SK-MEL-5 (cell line): ENCODE measurements at places on chromosomes 4 and X.

GRCh38 chr4:110452546-110452945, 23.4 kb upstream of the ENPEP start:
- no peak for DNase-seq

DNA sequence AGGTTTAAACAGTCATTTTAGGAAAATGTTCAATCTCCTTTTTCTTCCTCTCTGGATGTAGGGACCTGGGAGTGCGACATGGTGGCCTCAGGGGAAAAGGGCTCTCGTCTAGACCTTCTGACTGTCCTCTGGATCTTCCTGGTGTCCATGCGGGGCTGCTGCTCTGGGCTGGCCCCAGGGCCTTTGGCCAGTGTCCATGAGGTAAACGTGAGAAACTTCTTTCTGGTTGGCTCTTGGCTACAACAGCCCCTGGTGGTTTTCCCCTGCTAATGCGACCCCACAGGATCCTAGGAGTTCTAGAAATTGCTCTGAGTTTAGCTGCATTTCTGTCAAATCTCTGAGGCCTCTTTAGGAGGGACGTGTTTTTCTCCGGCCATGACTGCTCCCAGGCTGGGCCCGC, 85.7 kb downstream of the MFAP3L start:
- peak; percentile 34 for DNase-seq

DNA sequence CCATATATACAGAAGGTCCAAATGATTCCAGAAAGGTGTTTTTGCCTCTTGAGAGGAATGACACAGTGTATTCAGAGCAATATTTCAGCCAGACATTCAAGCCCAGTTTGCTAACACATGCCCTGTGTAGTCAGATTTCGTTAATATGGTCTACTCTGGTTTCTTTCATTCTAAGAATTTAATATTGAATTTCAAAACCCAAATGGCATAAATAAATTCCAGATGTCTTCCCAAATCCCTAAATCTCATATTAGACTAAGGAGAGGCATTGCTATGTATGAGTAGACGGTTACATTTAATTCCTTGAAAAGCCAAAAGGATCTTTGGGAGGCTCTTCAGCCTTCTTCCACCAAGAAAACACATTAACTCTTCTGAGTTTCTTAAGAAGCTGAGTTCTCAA, 66.3 kb upstream of the C1QTNF7 start:
- no peak for DNase-seq

DNA sequence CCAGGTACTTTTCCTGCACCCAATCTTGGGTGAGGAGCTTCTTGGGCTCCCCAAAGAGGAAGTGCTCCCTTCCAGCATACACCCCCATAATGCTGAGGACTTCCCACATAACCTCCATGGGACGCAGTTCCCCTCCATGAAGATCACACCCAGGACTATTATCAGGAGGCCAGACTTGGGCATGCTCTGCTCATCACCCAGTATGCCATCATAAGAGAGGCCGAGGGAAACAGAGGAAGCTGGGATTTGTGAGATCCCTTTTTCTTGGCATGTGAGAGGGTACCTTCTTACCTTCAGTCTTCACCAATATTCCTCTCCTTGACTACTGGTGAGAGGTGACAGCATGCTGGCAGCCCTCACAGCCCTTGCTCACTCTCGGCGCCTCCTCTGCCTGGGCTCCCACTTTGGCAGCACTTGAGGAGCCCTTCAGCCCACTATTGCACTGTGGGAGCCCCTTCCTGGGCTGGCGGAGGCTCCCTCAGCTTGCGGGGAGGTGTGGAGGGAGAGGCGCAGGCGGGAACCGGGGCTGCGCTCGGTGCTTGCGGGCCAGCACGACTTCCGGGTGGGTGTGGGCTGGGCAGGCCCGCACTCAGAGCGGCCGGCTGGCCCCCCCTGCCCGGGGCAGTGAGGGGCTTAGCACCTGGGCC, 15.7 kb upstream of the HSFX1 start:
- no peak for DNase-seq

DNA sequence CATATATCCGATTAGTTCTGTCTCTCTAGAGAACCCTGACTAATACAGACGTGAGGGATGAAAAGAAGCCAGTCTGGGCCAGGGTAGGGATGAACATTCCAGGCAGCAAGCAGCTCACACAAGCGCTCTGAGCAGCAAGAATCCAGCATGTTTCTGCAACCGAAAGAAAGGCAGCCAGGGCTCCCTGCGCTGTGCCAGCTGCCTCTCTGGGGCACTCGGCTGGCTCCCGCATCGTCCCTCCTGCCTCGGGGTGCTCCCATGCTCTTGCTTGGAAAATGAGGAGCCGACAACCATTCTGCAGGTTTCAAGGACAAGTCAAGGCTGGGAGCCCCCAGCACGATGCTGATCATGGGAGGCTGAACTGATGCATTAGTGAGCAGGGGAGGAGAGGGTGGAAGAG, 7.0 kb downstream of the JAKMIP1 start:
- no peak for DNase-seq

GRCh38 chrX:108165383-108166111, 74.0 kb downstream of the ATG4A start:
- peak; percentile 75 for DNase-seq

- DNase-seq: no peak
Observed at GRCh38 chr4:87545052-87545451, 15.9 kb upstream of the SPARCL1 start.

- DNase-seq: no peak
Observed at GRCh38 chrX:132786217-132786616, 172.2 kb downstream of the HS6ST2 start.

DNA sequence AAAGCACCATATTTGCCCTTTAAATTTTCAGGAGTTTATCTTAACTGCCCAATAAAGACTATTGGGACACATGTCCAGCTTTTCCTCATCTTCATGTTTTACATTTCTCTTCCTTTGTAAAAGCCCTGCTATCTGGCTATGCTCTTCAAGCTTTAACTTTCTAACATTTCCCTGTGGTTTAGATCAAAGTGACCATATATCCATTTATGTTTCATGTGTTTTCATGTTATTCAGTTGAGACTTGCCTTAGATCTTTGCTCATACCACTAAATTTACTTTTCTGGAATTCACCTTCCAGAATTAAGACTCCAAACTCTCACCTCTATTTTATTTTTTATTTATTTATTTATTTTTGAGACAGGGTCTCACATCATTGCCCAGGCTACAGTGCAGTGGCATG, 78.5 kb downstream of the EFHC2 start:
- no peak for DNase-seq

DNA sequence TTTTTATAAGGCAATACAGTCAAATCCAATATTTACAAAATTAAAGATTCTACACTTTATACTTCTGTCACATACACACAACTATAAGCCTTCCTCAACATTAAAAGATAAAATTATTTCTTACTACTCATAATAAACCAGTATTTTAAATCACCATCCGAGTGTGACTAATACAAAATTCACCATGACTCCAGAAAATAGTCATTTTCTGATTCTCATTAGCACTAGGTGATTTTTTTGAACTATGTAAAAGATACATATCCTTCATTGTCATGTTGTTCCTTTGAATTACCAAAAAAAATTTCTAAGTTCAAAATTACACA, 646 bp upstream of the SLC7A11 start:
- DNase-seq: no peak

DNA sequence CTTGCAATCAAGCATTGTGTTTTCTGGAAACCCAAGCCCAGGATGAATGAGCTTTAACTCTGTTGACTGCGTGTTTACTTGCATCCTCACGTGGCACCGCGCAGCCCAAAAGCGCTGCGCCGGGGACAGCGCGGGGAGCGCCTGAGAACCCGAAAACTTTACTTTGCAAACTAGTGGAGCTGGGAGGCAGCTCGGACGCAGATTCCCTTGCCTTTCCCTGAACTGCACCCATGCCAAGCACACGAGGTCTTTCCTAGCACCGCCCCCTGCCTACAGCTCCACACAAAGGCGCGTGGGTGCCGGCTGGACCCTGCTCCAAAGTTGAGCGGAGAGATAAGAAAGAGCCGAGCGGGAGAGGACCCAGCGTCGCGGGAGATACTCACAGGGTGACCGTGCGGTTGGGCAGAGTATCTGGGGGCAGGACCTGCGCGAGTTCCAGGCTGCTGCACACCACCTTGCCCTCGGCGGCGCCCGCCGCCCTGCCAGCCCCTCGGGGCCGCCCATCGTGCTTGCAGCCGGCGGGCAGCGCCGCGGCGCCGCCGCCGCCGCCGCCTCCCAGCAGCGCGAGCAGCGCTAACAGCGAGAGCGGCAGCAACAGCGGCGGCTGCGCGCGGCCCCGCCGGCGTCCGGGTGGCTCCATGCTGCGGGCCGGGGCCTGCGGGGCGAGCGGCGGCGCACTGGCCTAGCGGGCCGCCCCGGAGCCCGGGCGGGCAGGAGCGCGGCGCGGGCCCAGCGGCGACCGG, 550 bp downstream of the ADGRA3 start:
- peak; percentile 82 for DNase-seq

DNA sequence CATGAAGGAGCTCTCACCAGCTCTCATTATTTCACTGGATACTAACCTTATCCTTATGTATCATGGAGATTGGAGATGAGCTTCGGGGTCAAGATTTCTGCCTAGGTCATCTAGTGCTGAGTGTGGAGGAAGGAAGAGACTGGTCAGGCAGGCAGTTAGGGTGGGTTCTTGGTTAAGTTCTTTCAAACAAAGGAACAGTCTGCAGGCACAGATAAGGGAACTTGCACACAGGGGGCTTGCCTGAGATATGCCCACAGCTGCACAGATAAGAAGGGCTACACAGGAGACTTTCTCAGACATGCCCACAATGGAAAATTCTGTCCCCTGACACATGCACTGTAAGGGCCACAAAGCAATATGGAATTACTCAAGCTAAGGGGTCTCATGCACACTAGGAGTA, 904.1 kb downstream of the NLGN4X start:
- DNase-seq: no peak

DNA sequence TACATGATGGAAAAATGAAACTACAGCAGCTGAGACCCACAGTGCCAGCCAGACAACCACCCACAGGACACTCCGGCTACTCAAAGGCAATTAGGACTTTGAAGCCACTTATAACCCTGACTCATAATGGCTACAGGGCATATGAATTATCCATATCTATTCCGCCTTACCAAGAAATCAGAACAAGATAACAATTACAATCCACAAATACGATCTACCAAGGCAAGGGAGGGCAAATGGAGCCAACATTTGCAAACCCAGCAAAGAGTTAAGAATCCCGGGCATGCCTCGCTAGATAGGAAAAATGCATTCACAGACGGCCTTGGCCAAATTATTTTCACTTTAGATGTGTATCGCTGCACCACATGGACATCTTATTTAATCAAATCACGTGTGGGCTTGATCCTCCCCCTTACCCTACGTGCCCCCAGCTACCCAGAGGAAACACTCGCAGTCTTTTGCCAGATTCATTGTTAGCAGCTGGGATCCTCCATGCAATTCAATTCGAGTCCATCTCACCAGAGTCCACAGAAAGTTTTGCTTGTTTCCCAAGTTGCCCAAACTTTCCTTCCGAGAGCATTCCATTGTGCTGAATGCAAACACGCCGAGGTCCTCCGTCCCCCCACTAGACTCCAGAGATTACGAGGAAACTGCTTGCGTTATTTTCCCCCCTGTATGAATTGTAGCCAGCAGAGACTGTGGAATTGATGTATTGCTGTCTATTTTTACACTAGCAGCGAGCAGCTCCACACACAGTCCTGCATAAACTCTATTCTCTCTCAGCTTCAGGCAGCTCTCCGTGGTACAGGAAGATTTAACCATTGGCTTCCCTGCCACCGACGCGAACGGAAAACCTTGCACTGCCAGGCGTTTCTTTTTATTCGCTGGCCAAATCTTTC, 1.2 kb downstream of the PPARGC1A start:
- peak; percentile 48 for DNase-seq

DNA sequence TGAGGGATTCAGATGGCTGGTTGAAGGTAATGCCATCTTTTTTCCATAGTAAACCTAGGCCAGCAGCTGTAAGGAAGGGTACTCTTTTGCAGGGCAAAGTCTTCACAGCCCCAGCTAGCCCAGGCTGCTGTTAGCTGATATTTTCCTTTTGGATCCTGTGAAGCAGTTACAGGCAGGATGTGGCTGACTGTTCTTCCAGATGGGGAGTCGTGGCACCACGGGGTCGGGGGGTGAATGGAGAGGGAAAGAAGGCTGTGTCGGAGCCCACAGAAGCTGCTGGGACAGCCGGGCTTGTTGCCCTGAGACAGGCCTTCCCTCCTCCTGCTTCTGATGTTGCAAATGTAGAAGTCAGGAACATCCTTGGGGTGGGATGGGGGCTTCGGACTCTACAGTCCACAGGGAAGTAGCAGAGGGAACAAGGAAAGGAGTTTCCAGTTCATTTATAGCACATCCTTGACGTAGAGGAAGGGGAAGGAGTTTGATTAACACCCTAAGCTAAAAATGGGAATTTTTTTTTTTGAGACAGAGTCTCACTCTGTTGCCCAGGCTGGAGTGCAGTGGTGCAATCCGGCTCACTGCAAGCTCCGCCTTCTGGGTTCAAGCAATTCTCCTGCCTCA, 64.6 kb upstream of the TMEM150C start:
- no peak for DNase-seq

GRCh38 chr4:169649545-169650226, 29.3 kb downstream of the CLCN3 start:
- peak; percentile 78 for DNase-seq

GRCh38 chr4:124278477-124278876, 434.1 kb downstream of the ANKRD50 start:
- peak; percentile 43 for DNase-seq

- DNase-seq: peak; percentile 47
Observed at GRCh38 chr4:16516796-16517439, 290.6 kb upstream of the TAPT1 start.

DNA sequence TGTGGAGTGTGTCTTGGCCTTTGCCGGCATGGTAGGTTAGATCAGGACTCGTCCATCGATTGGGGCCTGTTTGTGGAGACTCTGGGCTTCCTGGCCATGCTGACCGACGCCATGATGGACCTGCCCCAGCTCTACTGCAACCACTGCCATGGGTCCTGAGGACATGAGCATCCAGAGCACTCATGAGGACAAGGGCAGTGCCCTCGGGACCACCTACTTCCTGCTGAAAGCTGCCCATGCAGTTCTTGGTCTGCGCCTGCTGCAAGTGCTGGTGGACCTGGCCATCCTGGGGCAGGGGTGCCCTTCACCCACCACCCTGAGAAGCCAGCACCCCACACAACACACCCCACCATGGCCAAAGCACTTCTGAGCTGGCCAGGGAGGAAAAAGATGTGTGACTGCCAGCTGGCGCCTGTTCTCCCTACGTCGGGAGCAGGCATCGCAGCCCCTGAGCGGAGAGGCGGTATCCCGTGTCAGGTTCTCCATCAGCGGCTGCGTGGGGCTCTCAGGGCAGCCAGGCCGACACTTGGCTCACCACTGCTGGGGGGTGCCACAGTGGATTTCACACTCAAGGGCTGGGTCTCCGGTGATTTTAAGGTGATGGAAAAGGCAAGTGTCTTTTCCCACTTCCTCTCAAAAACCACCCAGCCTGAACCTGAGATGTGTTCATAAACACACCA, 106.4 kb downstream of the SCD5 start:
- no peak for DNase-seq

GRCh38 chrX:38262715-38263620, 42.3 kb upstream of the SRPX start:
- no peak for DNase-seq

DNA sequence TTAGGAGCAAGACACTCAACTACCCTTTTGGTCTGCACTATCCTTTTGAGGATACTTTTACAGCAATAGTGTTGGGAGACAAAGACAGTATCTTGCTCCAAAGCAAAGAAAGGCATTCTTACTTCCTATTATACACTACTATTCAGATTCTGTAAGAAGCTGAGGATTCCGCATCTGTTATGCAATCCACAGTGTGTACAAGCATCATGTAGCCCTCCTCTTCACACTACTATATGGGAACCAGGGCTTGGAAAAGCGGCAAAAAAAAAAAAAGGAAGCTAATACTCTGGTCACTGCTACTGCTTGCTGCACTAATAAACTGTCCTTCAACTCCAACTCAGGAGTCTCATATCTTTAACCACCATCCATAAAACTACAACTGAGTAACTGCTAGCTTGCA, 59.1 kb downstream of the FBXW7 start:
- no peak for DNase-seq
